Activated T-helper 2 cell treated with anti-CD3 and anti-CD28 coated beads, Interferon-gamma antibody, Interleukin-2, Interleukin-4, amounts not matched to agents 10 μg/mL and 5 μg/mL and 100 μg/mL, durations not matched to agents 14 hours and 24 hours and 36 hours (primary cell): ENCODE measurements at places on chromosomes 3 and 15. TPM values are rescaled to one million over a fixed set of nuclear protein-coding genes. Genes with fewer than 3 reads are reported as not detected.

- H3K36me3 ChIP-seq: no peaks in the 10 kb centered on the region
- H3K4me1 ChIP-seq: no peaks in the 10 kb centered on the region
- no peak for DNase-seq
- H3K4me3 ChIP-seq: no peak overlapping the region
- no peak overlapping the region for H3K27ac ChIP-seq
Measured at GRCh38 chr3:22951910-22952309, 251.2 kb upstream of the UBE2E2 start.

- peaks cover 25% of the 10 kb centered on the region for H3K4me1 ChIP-seq
- H3K27ac ChIP-seq: peak overlapping the region; percentile 17
- no peaks in the 10 kb centered on the region for H3K27me3 ChIP-seq
- no peak overlapping the region for H3K4me3 ChIP-seq
Measured at GRCh38 chr3:9903238-9903624, 583 bp downstream of the IL17RE start.

DNA sequence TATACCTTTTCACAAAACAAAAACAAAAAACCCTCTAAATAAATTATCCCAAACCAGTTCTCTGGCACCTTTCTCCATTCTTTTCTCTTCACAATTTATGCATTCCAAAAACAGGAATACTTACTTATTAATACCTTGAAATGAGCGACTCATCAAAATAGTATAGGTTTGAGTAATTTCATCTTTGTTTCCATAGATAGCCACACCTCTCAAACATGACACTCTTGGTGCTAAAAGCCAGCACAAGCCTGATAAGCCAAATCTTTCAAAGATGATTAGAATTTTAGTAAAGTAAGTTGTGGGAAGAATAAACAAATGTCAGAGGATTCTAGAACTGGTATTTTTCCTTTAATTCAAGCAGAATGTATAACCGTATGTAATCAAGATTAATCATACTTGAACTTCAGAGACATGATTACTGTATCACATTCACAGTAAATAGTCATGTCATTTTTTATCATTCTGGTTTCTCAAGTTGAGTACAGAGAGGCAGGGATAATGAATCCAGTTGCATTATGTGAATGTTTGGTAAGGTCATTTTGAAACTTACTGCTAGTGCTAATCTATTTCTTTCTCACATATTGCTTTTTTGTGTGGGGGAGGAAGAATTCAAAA is 12.1 kb upstream of the WDR5B start:
- peaks cover 86% of the 10 kb centered on the region for H3K36me3 ChIP-seq
- DNase-seq: no peak
- H3K27me3 ChIP-seq: no peaks in the 10 kb centered on the region

GRCh38 chr3:29426302-29427226 is 145.7 kb downstream of the RBMS3 start:
- no peaks in the 10 kb centered on the region for H3K27me3 ChIP-seq
- H3K36me3 ChIP-seq: no peaks in the 10 kb centered on the region
- H3K4me1 ChIP-seq: no peaks in the 10 kb centered on the region
- H3K27ac ChIP-seq: no peak overlapping the region
- no peak overlapping the region for H3K4me3 ChIP-seq

- H3K27ac ChIP-seq: no peak overlapping the region
- H3K4me1 ChIP-seq: no peaks in the 10 kb centered on the region
- no peaks in the 10 kb centered on the region for H3K36me3 ChIP-seq
- H3K4me3 ChIP-seq: no peak overlapping the region
- no peaks in the 10 kb centered on the region for H3K27me3 ChIP-seq
Measured at GRCh38 chr15:24269166-24269571, 406.4 kb upstream of the NPAP1 start.

GRCh38 chr3:168095611-168096209 is at the start of gene GOLIM4:
Gene GOLIM4, minus strand, starts transcription at chr3:168095924. Its CDS starts 639 bp downstream, at chr3:168095285.
- peak within 1 kb of the TSS; percentile 88 for H3K4me3 ChIP-seq
- H3K27ac ChIP-seq: peak within 1 kb of the TSS; percentile 90
- peaks cover 34% of the 10 kb centered on the region for H3K27me3 ChIP-seq
- H3K36me3 ChIP-seq: peaks cover 5% of the 10 kb centered on the region
- peaks cover 24% of the 10 kb centered on the region for H3K4me1 ChIP-seq
- DNase-seq: peak; percentile 62

DNA sequence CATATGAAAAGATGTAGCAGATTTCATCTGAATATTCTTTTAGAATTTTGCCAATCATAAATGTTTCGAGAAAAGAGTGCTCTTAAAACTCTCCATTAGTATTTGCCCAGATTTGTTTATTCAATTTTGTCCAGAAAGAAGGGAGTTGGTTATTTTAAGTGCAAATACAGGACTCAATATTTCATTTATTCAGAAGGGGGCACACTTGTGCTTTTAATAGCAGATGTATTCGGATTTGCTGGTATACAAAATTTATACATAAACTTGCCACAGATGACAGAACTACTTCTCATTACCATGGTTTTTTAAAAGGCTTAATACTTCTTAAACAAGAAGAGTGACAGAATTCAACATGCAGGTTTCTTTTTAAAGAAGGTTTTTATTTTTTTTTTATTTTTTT is 69.8 kb upstream of the GRM7 start:
- no peak for DNase-seq
- H3K27me3 ChIP-seq: no peaks in the 10 kb centered on the region
- H3K27ac ChIP-seq: no peak overlapping the region
- H3K4me1 ChIP-seq: no peaks in the 10 kb centered on the region

DNA sequence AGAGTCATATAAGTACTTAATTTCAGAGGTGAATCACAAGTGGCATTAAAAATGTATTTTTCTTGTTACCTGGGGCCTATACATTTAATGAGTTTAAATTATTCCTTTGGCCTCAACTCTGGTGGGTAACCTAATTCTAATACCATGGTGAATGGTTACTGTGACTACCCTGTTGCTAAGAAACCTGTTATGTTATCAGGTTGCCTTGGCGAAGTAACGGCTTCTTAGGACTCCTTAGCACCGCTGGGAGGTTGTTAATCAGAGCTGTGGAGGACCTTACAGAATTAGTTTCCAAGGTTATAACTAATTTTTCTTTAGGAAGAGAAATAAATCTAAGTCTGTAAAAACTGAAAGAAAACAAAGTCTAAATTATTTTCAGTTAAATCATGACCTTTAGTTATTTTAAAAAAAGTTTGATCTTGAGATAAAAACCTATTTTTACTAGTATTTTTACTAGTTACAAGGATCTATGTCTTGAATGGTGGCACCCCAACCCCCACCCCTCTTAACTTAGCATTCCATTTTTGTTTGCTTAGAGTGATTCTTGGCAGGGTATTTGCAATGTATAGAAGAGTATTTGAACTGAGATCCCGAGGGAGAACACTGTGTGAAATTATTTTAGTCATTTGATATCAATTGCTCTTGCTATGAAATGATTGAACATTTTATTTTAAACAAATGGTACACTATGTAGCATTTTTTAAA is 155.5 kb downstream of the FNDC3B start:
- no peaks in the 10 kb centered on the region for H3K27me3 ChIP-seq
- no peak overlapping the region for H3K4me3 ChIP-seq
- no peak overlapping the region for H3K27ac ChIP-seq

- peaks cover 36% of the 10 kb centered on the region for H3K36me3 ChIP-seq
- no peaks in the 10 kb centered on the region for H3K27me3 ChIP-seq
- H3K27ac ChIP-seq: no peak overlapping the region
- H3K4me1 ChIP-seq: peaks cover 10% of the 10 kb centered on the region
- H3K4me3 ChIP-seq: no peak overlapping the region
Measured at GRCh38 chr3:132592216-132592615, 4.9 kb upstream of the ACKR4 start.

DNA sequence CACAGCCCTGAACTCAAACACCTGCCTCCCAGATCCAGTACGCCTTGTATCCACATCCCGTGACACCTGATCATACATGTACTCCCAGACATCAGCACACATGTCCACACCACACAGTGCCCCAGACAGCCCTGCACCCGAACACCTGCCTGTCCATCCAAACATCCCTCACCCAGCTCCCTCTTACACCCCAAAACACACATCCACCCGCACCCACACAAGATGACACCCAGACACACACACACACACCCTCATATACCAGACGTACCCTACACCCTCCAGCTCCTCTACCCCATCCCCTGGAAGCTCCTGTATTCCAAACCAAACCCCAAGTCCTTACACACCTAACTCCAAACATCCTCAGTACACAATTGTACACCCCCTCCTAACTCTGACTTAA is 735 bp downstream of the CAMK1 start:
- DNase-seq: no peak
- peak overlapping the region; percentile 65 for H3K27ac ChIP-seq
- no peaks in the 10 kb centered on the region for H3K27me3 ChIP-seq
- H3K36me3 ChIP-seq: peaks cover 32% of the 10 kb centered on the region
- H3K4me3 ChIP-seq: peak overlapping the region; percentile 82
- H3K4me1 ChIP-seq: peaks cover 36% of the 10 kb centered on the region

- H3K36me3 ChIP-seq: no peaks in the 10 kb centered on the region
- no peak overlapping the region for H3K4me3 ChIP-seq
- no peak for DNase-seq
- peaks cover 18% of the 10 kb centered on the region for H3K4me1 ChIP-seq
- H3K27me3 ChIP-seq: no peaks in the 10 kb centered on the region
Measured at GRCh38 chr3:180265551-180265950, 228.8 kb upstream of the PEX5L start.

GRCh38 chr3:35549690-35550089 is 89.6 kb upstream of the ARPP21 start:
- no peaks in the 10 kb centered on the region for H3K4me1 ChIP-seq
- no peak for DNase-seq
- H3K27ac ChIP-seq: no peak overlapping the region
- H3K4me3 ChIP-seq: no peak overlapping the region
- H3K36me3 ChIP-seq: no peaks in the 10 kb centered on the region

GRCh38 chr15:62561059-62561519 is 396.0 kb upstream of the C2CD4B start:
- H3K4me1 ChIP-seq: no peaks in the 10 kb centered on the region
- no peak overlapping the region for H3K4me3 ChIP-seq
- peaks cover 7% of the 10 kb centered on the region for H3K27me3 ChIP-seq
- no peak overlapping the region for H3K27ac ChIP-seq
- DNase-seq: no peak
- H3K36me3 ChIP-seq: no peaks in the 10 kb centered on the region

- DNase-seq: no peak
- no peak overlapping the region for H3K4me3 ChIP-seq
- H3K27me3 ChIP-seq: peaks cover 8% of the 10 kb centered on the region
- no peaks in the 10 kb centered on the region for H3K4me1 ChIP-seq
Measured at GRCh38 chr3:171654809-171655208, 155.5 kb downstream of the PLD1 start.

- DNase-seq: no peak
- no peak overlapping the region for H3K27ac ChIP-seq
- H3K27me3 ChIP-seq: no peaks in the 10 kb centered on the region
- no peak overlapping the region for H3K4me3 ChIP-seq
Measured at GRCh38 chr15:100021653-100022052, 288.4 kb upstream of the LYSMD4 start.

DNA sequence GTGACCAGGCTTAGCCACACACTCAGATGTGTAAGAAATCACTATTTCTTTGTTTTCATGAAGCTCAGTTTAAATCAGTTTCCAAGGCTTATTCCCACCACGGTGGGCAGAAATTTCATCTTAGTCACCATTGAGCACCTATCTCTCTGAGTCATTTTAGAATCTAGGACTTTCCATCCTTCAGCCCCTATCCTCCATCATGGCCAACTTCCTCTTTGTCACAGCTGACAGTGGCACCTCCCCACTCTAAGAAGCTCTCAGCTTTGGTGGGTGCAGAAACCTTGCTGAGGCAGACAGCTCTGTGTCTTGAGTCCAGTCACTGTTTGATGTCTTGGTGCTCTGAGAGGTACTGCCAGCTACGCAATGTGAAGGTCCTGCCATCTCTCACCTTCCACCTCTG is 32.9 kb downstream of the SNTN start:
- no peak overlapping the region for H3K27ac ChIP-seq
- no peaks in the 10 kb centered on the region for H3K36me3 ChIP-seq
- H3K4me3 ChIP-seq: no peak overlapping the region

DNA sequence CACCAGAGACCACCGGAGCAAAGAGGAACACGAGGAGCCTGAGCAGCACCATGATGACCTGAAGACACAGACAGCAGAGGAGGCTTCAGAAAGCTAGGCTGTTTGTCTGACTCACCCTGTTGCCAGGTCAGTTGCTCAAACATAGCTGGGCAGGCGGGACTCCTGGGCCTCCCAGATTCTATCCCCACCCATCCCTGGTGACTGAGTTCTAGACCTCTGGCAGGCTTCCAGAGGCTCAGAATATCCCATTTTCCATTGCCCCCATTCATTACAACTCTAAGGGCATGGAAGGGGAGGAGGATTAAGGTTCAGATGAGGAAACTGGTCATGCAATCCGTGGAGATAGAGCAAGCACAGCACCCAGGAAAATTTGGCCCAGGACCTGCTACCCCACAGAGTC is at the start of gene CDHR4:
Gene CDHR4, minus strand, starts transcription at position 113 of the 400 bp plus-strand sequence. Its CDS starts 61 bp downstream, at position 52.
- peaks cover 7% of the 10 kb centered on the region for H3K4me1 ChIP-seq
- no peak within 1 kb of the TSS for H3K4me3 ChIP-seq
- no peak for DNase-seq
- H3K27me3 ChIP-seq: peaks cover 19% of the 10 kb centered on the region

GRCh38 chr3:146092230-146092629 is 68.8 kb downstream of the PLOD2 start:
- no peak overlapping the region for H3K4me3 ChIP-seq
- no peaks in the 10 kb centered on the region for H3K4me1 ChIP-seq
- H3K36me3 ChIP-seq: no peaks in the 10 kb centered on the region
- no peaks in the 10 kb centered on the region for H3K27me3 ChIP-seq

GRCh38 chr3:195546130-195546560 is 3.0 kb upstream of the PPP1R2 start:
- no peaks in the 10 kb centered on the region for H3K27me3 ChIP-seq
- H3K4me3 ChIP-seq: peak overlapping the region; percentile 69
- DNase-seq: no peak
- peaks cover 65% of the 10 kb centered on the region for H3K4me1 ChIP-seq
- peak overlapping the region; percentile 87 for H3K27ac ChIP-seq
- H3K36me3 ChIP-seq: peaks cover 10% of the 10 kb centered on the region

DNA sequence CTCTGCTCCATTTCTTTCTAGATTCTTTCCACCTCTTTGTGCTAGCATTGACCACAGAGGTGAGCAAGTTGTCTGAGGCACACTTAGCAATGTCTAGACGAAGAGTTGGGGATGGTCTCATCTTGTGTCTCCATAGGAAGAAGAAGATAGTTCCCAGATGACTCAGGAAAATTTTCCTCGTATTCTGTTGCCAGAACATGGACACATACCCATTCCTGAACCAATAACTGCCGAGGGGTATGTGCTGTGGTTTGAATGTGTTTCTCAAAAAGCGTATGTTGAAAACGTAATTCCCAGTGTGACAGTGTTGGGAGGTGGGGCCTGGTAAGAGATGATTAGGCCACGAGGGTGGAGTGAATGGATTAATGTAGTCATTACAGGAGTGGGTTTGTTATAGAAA is 107.5 kb upstream of the GALNT15 start:
- H3K27me3 ChIP-seq: no peaks in the 10 kb centered on the region
- no peak overlapping the region for H3K27ac ChIP-seq
- H3K4me1 ChIP-seq: no peaks in the 10 kb centered on the region
- DNase-seq: no peak
- H3K36me3 ChIP-seq: no peaks in the 10 kb centered on the region

Gene PLSCR4
- total RNA-seq: not detected in 2 replicates

Gene C3orf22
- total RNA-seq: not detected in 2 replicates

Gene ITIH4
- total RNA-seq: 3.6 and 4.8 TPM in 2 replicates

Gene ETV5
- 0.85 and 1.3 TPM in 2 replicates for total RNA-seq

Gene PPM1L
- total RNA-seq: 2.6 and 2.9 TPM in 2 replicates

Gene ADIPOQ
- total RNA-seq: not detected in 2 replicates

Gene C2CD4A
- not detected in 2 replicates for total RNA-seq

Gene EXD1
- not detected in 2 replicates for total RNA-seq

Gene CCR9
- total RNA-seq: not detected in 2 replicates

Gene AGBL1
- total RNA-seq: 0.14 and 0.18 TPM in 2 replicates

Gene TEX55
- not detected in 2 replicates for total RNA-seq

Gene RTP3
- not detected in 2 replicates for total RNA-seq

Gene TJP1
- not detected in 2 replicates for total RNA-seq
